ENCODE measurements at places on chromosomes 12 and 14. TPM values are rescaled to one million over a fixed set of nuclear protein-coding genes. Genes with fewer than 3 reads are reported as not detected.

DNA sequence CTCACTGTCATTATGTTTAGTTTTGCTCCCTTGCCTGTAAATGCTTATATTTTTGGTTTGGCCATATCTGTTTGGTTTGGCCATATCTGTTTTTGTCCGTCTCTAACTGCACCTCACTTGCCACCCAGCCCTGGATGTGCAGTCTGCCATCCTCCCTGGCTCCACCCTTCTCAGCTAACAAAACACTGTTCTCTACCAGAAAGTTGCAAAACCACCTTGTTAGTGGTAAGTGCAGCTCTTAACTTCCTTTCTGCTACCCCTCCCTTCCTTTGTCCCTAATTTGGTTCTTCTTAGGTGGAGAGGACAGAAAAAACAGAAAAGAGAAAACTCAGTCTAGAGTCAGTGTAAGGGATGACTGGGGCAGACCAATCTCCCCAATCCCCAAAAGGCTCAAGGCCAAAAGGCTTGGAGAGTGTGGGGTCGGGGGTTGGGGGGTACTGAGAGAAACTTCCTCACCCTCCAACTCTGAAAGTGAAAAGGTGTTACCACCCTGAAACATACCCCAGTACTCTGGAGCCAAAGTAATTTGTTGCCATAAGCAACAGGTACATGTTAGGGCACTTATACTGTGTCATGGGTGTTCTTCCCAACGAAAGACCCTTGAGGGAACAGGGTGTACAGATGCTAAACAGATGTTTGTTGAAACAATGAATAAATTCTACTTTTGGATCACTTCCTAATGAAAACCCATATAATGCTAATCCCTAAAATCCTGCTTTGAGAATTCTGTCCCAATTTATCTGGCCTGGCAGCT, 5.0 kb downstream of the BIN2 start:
- H3K36me3 ChIP-seq: no peaks in the 10 kb centered on the region
- no peaks in the 10 kb centered on the region for H3K4me1 ChIP-seq
- no peak for DNase-seq
- H3K27ac ChIP-seq: no peak overlapping the region
- no peaks in the 10 kb centered on the region for H3K27me3 ChIP-seq

GRCh38 chr12:43883748-43884147, 47.9 kb downstream of the TMEM117 start:
- no peaks in the 10 kb centered on the region for H3K36me3 ChIP-seq
- H3K4me1 ChIP-seq: peaks cover 5% of the 10 kb centered on the region
- no peak overlapping the region for H3K27ac ChIP-seq
- H3K27me3 ChIP-seq: no peaks in the 10 kb centered on the region
- H3K4me3 ChIP-seq: no peak overlapping the region

- H3K4me1 ChIP-seq: no peaks in the 10 kb centered on the region
- no peak overlapping the region for H3K27ac ChIP-seq
- H3K36me3 ChIP-seq: no peaks in the 10 kb centered on the region
- no peak overlapping the region for H3K4me3 ChIP-seq
- no peaks in the 10 kb centered on the region for H3K27me3 ChIP-seq
Observed at GRCh38 chr12:66109056-66109455, 21.5 kb downstream of the LLPH start.

DNA sequence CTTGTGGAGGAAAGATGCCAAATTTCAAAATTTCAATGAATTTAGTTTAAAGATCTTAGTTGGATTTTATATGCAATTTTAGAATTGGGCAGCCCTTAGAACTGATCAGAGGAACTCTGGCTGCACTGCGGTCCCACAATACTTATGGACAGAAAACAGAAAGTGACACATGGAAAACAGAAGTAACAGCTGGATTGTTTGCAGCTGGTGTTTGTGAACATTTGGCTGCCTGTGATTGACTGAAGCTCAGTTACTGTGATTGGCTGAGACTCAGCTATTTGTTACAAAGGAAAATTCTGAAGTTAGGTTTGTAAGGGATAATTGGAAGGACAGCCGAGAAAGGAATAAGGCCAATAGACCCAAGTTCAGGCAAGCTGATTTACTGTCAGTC, 10.0 kb upstream of the KRT86 start:
- H3K27ac ChIP-seq: no peak overlapping the region
- no peak for DNase-seq
- no peaks in the 10 kb centered on the region for H3K27me3 ChIP-seq
- no peaks in the 10 kb centered on the region for H3K36me3 ChIP-seq

GRCh38 chr12:39886106-39886505, 219.8 kb downstream of the SLC2A13 start:
- no peak for DNase-seq
- H3K36me3 ChIP-seq: no peaks in the 10 kb centered on the region
- H3K4me3 ChIP-seq: no peak overlapping the region
- H3K27ac ChIP-seq: no peak overlapping the region

GRCh38 chr14:22311636-22312035, 277.4 kb downstream of the DAD1 start:
- H3K4me1 ChIP-seq: peaks cover 10% of the 10 kb centered on the region
- DNase-seq: no peak
- H3K27me3 ChIP-seq: no peaks in the 10 kb centered on the region

GRCh38 chr12:98948343-98948949, 303.4 kb downstream of the APAF1 start:
- no peaks in the 10 kb centered on the region for H3K27me3 ChIP-seq
- H3K27ac ChIP-seq: no peak overlapping the region
- no peaks in the 10 kb centered on the region for H3K36me3 ChIP-seq
- no peak for DNase-seq
- H3K4me3 ChIP-seq: no peak overlapping the region
- no peaks in the 10 kb centered on the region for H3K4me1 ChIP-seq

- DNase-seq: no peak
- H3K4me3 ChIP-seq: no peak overlapping the region
- peaks cover 29% of the 10 kb centered on the region for H3K36me3 ChIP-seq
- H3K27ac ChIP-seq: no peak overlapping the region
- no peaks in the 10 kb centered on the region for H3K27me3 ChIP-seq
Observed at GRCh38 chr12:101372431-101372830, 35.1 kb downstream of the ARL1 start.

DNA sequence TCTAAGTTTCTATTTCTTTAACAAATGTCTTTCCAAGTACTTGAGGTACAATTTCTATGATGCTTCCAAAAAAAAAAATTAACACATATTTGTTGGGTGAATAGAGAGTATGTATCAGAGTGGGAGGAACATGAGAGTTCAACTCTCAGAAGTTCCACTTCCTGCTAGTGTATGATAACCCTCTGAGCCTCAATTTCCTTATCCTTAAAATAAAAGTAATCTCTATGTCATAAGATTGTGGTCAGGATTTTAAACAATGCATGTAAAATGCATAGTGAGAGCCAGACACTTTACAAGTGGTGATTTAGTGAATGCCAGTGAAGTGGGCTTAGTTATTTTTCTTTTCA, 270.3 kb upstream of the AMIGO2 start:
- no peaks in the 10 kb centered on the region for H3K36me3 ChIP-seq
- H3K4me1 ChIP-seq: no peaks in the 10 kb centered on the region
- H3K27ac ChIP-seq: no peak overlapping the region
- no peak overlapping the region for H3K4me3 ChIP-seq

DNA sequence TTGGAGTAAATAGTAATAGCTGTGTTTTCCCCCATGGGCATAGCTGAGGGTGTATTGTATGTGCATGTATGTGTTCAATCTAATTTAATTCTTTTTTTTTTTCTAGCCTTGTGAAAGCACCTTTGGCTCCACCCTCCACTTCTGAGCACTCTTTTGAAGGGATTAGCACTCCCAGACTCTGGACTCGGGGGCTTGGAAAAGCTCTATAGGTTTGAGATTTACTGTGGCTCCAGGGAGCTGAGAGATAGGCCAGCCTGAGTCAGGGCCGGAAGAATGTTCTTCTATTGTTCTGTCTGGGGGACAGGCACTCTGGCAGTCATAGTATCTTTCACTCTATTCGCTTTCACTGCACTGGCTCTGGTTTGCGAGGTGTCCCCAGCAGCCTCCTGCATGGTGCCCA, 540.0 kb upstream of the TBX3 start:
- H3K27me3 ChIP-seq: no peaks in the 10 kb centered on the region
- no peaks in the 10 kb centered on the region for H3K4me1 ChIP-seq
- DNase-seq: no peak
- no peak overlapping the region for H3K27ac ChIP-seq
- H3K36me3 ChIP-seq: no peaks in the 10 kb centered on the region

DNA sequence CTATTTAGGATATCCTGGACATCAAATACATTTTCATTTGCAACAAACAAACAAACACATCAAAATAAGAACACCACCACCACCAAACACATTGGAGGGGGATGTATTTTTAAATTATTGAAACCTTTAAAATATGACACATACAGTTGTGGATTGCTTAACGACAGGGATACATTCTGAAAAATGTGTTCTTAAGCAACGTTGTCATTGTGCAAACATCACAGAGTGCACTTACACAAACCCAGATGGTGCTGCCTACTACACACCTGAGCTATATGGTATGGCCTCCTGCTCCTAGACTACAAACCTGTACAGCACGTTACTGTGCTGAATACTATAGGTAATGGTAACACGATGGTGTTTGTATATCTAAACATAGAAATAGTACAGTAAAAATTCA, 19.4 kb downstream of the PYGL start:
- H3K4me3 ChIP-seq: no peak overlapping the region
- H3K4me1 ChIP-seq: peaks cover 5% of the 10 kb centered on the region
- H3K27ac ChIP-seq: no peak overlapping the region
- H3K27me3 ChIP-seq: no peaks in the 10 kb centered on the region
- peaks cover 24% of the 10 kb centered on the region for H3K36me3 ChIP-seq

DNA sequence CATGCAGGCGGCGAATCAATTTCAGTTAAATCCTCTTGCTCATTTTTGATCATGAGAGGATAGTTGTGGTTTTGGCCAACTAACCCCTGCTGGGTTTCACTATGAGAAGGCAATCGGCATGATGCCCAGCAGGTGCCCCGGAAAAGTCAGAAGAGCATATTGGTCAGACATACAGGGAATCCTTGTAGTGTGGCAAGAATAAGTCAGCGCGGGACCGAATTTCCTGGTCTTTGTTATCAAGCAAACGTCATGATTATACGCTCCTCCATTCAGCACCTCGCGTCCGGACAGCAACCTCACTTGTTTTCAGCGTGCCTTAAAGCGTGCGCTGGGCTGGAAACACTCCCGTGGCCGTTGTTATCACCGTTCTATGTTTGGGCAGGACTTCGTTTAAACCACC, 1.8 kb downstream of the TBC1D30 start:
- peaks cover 24% of the 10 kb centered on the region for H3K4me1 ChIP-seq
- H3K27me3 ChIP-seq: peaks cover 9% of the 10 kb centered on the region
- peak overlapping the region; percentile 32 for H3K4me3 ChIP-seq
- no peak for DNase-seq

LRRK2 gene
- total RNA-seq: 28.8 TPM

JPH4 gene
- total RNA-seq: 1.3 TPM

SYNE3 gene
- total RNA-seq: 43.4 TPM

PARPBP gene
- 0.27 TPM for total RNA-seq

SALL2 gene
- 4.9 TPM for total RNA-seq

GDF3 gene
- not detected for total RNA-seq

CYP27B1 gene
- total RNA-seq: 0.81 TPM

Measured in thoracic aorta (tissue), 2 donors.